GM12865 (cell line): ENCODE measurements at places on chromosomes 5 and 9.

- DNase-seq, result peak; percentile 29
These were observed 4.8 kb upstream of the C5orf47 start for GRCh38 chr5:173984218-173984617.

DNA sequence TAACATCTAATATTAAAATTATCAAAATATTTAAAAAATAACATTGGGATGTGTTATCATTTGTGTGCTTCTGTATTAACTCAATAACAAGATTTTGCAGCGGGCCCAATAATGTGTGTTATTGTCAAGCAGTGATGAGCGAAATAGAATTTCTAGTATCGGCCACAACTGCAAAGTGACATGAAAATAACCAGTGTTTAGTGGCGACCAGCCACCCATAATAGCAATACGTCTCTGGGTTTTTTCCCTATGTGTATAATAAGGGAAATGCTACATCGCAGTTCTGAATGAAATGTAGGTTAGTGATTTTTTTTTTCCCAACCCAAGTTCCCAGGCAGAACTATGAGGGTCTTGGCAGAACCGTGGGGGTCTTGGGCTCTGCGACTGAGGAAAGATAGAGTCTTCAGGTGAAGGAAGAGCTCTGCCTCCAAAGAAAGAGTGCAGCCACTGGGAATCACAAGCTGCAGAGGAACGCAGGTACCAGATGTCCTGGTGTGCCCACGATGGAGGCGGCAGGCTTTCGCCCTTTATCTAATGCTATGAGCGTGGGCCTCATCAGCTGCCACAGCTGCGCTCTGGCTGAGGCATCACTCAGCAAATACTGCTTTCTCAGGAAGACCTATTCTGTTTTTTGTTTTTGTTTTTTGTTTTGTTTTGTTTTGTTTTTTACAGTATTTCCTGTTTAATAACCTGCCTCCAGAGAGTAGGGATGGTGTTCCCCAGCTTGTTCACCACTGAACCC, 235.0 kb downstream of the ROR2 start:
- peak; percentile 54 for DNase-seq

DNA sequence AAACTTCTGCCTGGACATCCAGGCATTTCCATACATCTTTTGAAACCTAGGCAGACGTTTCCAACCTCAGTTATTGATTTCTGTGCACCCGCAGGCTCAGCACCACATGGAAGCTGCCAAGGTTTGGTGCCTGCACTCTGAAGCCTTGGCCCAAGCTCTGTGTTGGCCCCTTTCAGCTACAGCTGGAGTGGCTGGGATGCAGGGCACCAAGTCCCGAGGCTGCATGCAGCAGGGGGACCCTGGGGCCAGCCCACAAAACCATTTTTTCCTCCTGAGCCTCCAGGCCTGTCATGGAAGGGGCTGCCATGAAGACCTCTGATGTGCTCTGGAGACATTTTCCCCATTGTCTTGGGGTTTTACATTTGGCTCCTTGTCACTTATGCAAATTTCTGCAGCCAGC, 49.9 kb downstream of the NFX1 start:
- DNase-seq, result no peak

GRCh38 chr5:172644711-172645110, 3.6 kb downstream of the NEURL1B start:
- no peak for DNase-seq

DNA sequence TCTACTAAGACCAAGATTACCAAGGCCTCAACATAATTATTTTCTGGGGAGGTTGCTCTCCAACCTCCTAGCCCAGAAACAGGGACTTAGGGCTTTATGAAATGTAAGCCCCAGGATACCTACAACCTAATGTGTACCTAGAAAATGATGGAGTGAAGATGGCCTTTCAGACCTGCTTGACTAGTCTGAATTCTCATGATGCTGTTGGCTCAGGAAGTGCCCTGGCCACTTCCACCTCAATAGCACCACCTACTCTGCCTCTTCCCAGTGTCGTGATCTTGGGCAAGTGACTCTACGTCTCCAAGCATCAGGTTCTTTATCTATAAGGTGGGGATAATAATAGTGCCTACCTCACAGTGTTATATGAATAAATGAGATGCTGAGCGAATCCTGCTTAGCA, 57.9 kb upstream of the GARNL3 start:
- no peak for DNase-seq

DNA sequence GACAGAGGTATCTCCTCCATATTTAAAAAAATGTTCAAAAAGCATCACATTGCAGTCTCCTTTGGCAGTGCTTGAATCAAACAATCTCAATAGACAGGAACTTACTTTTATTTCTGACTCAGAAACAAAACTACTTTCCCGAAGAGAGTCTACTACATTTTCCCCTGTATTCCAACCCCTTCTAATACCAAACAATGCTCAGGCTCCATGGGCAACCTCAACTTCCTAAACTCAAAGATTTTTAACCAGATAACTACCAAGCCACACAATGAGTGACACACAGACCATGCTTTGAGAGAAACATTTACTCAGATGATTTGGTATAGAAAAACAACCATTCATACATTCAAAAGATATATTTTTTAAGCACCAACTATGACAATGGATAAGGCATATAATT, 70.5 kb downstream of the APBA1 start:
- DNase-seq, result no peak

GRCh38 chr9:100661668-100662067, 83.8 kb downstream of the CAVIN4 start:
- DNase-seq, result no peak

DNA sequence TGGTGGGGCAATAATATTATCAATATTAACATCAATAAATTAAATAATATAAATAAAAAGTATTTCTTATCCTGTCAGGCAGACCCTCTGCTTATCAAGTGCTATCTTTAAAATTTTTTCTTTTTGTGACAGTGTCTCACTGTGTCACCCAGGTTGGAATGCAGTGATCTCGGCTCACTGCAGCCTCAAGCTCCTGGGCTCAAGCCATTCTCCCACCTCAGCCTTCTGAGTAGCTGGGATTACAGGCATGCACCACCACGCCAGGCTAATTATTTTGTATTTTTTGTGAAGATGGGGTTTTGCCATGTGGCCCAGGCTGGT, 53.2 kb downstream of the NDST1 start:
- no peak for DNase-seq
